Transverse colon (tissue), 4 donors: ENCODE measurements at places on chromosomes 16 and 17.
A peak's percentile ranks its signal among the peaks of the same experiment; 100 is the strongest.

DNA sequence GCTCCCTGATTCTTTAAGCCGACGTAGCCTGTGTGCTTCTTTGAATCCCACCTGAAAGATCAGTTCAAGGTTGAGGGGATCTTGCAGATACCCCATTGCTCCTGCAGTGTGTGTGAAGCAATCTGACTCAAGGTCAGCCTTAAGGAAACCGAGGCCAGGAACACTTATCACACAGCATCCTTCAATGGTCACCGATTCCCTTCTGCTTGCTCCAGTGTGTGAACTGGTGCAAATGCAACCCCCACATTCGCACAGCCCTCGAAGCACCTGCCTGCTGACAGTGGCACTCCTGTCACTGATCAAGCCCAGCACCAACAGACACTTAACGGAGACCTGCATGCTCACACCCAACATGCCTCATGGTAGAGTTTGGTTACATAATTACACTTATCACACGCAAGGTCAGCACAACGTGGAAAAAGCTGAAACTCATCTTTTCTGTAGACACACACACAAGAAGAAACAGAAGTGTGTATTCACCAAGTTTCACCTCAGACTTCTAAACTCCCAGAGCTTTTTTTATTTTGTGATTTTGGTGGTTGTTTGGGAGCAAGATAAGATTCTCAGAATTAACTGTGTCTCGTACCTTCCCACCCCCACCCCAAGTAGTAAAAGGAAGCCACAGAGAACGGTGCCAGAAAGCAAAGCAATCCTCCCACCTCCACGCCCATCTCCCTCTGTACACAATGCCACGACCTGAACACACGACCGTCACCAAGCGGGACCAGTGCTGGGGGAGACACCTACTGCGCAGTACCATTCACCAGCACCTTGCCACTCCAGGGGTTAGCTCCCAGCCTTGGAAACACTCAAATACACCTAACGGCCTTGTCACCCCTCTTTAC lies 37.2 kb downstream of the LITAFD start:
- DNase-seq, result no peak

DNA sequence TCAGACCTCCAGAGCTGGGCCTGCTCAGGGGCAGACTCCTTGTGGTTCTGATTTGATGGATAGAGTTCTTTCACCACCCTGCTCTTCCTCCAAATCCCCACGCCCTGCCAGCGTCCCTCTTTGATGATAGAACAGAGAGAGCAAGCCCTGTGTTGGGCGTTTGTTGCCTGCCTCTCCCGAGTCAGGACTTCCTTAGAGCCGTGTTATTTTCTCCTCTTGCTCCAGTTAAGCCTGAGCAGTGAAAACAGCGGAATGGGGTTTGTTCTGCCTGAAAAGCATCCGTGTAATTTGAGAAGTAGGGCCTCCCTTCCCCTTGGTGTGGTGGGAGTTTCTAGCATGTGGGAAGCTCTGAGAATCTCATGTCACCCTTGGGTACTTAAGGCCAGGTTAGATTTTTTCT lies 22.1 kb downstream of the TMEM94 start:
- no peak for DNase-seq

GRCh38 chr16:67767953-67768352 lies 38.4 kb downstream of the RANBP10 start:
- DNase-seq, result no peak

GRCh38 chr17:80529904-80530292 lies 14.7 kb upstream of the RPTOR start:
- DNase-seq, result no peak

DNA sequence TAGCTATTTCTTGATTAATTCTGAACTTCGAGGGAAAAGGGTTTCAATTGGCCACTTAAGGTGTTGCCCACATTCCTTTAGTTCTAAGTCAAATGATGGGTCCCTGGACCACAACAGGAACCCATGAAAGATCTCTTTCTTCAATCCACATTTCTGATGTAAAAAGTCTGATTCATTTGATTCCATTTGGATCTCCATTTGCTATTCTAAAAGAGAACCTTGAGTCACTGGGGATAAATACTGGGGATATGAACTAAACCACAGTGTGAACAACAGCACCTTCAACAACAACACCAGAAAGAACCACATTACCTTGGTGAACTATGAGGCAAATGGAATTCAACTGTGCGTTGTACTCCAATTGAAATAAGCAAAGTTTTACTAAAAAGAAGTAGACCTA lies 108.9 kb upstream of the IRX5 start:
- no peak for DNase-seq

GRCh38 chr17:44767493-44767892 lies 8.7 kb downstream of the ADAM11 start:
- no peak for DNase-seq

DNA sequence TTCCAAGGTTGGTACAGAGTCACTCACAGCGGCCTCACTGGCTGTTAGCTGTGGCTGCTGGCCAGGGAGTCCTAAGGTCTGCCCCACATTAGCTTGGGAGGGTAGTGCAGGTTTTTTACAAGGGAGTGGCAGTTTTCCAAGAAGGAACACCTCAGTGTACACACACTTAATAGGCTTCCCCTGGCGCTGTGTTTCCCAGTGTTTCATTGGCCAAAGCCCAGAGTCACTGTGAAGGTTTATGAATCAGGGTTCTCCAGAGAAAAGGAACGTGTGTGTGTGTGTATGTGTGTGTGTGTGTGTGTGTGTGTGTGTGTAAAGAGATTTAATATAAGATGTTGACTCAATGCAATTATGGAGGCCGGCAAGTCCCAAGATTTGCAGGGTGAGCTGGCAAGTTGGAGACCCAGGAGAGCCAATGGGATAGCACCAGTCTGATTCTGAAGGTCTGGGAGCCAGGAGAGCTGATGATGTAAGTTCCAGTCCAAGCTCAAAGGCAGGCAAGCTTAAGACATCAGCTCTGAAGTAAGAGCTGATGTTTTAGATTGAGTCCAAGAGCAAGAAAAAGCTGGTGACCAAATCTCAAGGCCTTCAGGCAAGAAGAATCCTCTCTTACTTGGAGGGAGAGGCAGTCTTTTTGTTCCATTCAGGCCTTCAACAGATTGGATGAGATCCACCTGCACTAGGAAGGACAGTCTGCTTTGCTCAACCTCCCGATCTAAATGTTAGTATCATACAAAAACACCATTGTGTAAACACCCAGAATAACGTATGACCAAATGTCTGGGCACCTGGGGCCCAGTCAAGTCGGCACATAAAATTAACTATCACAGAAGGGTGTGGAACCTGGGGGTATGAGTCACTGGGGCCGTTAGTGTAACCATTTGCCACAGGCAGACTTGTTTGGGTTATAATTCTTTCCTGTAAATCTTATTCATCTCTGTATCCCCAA lies 206.8 kb downstream of the PRKCA start:
- peak; percentile 84 for DNase-seq

GRCh38 chr16:56513972-56514371 lies 5.9 kb downstream of the BBS2 start:
- peak; percentile 60 for DNase-seq

DNA sequence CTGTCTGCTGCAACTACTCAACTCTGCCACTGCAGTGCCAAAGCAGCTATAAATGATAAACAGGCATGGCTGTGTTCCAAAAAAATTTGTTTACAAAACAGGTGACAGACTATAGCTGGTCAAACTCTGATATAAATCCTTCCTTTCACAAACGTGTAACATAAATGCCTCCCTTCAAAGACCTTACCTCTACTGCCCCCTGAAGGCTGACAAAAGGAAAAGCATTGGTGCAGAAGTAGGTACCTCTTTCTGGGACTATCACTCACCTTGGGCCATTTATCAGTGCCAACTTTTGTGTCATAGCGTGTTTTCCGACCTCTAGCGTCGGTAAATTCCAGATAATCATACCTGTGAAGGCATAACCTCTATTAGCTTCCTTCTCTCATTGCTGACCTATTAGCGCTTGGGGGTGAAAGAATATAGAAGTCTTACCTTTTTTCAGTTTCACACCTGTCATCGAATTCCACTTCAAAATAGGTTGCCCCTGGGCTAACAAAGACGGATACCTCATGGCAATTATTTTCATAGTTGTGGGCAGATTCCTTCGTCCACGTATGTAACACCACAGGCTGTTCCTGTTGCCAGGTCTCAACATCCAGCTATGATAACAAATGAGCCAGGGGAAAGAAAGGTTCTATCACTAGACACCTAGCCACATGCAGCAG lies 67.9 kb downstream of the ZZEF1 start:
- DNase-seq, result no peak

DNA sequence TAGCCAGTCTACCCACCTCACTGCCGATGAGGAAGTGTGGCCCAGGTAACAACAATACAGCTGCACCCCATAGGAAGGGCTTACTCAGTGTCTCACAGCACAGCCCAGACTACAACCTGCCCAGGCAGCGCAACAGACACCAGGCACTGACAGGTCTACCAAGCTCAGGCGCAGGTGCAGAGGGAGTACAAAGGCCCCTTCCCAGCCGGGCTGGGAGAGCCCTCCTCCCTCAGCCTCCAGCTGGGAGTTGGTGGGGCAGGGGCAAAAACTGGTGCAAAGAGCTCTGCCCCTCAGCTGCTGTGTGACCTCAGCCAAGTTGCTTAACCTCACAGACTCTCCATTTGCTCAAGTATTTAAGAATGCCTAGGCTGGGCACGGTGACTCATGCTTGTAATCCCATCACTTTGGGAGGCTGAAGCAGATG lies 112.6 kb upstream of the LHX1 start:
- DNase-seq, result no peak

DNA sequence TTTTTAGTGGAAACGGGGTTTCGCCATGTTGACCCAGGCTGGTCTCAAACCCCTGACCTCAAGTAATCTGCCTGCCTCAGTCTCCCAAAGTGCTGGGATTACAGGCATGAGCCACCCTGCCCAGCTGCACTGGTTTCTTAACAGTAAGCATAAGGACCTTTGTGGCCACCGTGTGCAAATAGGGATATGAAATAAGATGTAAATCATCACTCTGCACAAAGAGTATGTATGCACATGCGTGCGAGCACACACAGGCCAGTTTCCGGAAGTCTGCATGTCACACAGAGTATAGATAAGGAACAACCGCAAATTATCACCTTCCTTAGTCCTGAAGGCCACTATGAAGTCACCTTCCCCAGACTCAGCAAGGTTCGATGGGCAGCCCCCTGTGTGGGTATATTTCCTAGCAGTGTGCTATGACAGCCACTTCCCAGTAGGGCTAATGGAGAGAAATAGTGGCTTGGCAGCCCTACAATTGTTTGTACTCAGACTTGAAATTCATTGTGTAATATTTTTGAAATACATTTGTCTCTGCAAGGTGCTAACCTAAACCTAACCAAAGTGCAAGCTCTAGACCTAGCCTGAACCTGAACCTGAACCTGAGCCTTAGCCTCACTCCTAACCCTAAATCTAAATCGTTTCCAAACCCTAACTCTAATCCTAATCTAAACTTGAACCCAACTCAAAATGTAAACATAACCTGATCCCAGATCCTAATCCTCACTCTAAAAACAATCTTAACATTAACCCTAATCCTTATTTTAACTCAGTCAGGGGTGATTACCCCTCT lies 48.4 kb upstream of the SKAP1 start:
- DNase-seq, result no peak

- DNase-seq, result no peak
These were observed 482 bp downstream of the DCTPP1 start for GRCh38 chr16:30429418-30429677.

- no peak for DNase-seq
These were observed 56.3 kb upstream of the ARL4D start for GRCh38 chr17:43342589-43342890.

GRCh38 chr16:88516601-88517061 lies 53.6 kb upstream of the ZC3H18 start:
- DNase-seq, result no peak

DNA sequence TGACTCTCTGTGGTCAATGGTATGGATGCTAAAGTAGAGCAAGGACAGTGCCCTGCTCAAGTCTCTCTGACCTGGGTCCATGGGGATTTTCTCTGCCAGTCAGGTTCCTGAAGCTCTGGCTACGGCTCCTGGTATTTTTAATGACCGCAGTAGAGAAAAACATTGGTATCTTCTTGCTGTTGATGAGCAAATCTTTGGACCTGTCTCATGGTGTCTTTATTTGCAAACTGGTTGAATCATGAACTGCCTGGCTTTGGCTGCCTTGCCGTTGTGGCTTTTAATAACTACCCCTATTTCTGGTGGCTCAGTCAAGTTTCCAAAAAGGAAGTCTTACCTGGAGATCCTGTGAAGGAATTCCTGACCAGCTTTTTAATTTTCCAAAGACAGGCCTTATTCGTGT lies 8.7 kb downstream of the FAM234A start:
- DNase-seq, result no peak

DNA sequence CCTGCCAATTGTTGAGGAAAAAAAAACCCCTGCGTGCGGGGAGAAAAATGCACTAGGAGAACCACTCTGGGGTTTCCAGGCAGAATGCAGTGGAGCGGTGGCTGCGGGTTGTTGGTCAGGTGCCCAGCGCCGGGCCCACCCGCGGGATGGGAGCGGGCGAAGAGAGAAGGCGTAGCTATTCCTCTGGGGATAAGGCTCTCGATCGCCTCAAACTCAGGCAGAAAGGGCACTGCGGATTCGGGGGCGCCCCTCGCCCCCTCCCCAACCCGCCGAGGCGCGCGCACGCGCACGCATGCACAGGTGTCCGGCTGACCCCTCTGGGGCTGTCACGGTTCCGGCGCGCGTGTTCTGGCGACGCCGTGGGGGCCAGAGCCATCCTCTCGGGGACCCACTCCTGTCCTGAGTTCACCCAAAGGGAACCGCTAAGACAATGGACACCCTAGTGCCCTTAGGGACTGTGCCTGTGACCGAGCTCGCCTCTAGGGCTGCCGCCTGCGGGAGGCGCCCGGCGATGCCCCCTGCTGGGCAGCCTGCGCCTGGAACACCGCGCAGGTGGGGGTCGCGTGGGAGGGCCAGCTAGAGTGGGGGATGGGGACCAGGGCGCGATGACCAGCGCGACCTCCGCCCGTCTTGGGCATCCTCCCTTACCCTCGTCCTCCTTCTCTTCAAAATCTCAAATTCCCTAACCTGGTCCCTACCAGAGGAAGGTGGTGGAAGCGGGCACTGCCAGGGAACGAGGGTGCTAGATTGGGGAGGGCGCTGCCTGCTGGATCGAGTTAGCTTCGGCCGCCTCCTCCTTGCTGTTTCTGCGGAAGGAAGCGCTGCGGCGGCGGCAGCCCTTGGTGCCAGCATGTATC lies 14.4 kb upstream of the CBX8 start:
- no peak for DNase-seq

- DNase-seq, result no peak
These were observed 2.2 kb downstream of the CRISPLD2 start for GRCh38 chr16:84821728-84822689.

- no peak for DNase-seq
These were observed 150.6 kb downstream of the RPTOR start for GRCh38 chr17:80694992-80695912.

- DNase-seq, result no peak
These were observed 4.4 kb downstream of the NOL3 start for GRCh38 chr16:67174706-67175231.

- no peak for DNase-seq
These were observed 535.2 kb downstream of the RBFOX1 start for GRCh38 chr16:7867831-7868230.

- peak; percentile 65 for DNase-seq
These were observed 5.9 kb upstream of the XYLT1 start for GRCh38 chr16:17476414-17477259.

DNA sequence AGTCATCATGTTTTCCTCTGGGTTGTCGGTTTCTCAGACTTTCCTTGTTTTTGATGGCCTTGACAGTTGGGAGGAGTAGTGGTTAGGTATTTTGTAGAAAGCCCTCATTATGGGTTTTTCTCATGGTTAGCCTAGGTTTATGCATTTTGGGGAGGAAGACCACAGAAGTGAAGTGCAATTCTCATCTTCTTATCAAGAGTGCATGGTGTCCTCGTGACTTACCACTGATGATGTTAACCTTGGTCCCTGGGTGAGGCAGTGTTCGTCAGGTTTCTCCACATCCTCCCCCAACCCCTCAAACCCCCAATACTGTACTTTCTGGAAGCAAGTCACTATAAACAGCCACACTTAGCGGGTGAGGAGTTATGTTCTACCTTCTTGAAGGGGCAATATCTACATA lies 42.3 kb downstream of the BPTF start:
- no peak for DNase-seq
